ENCODE measurements at places on chromosomes 13 and 19.

- no peak for DNase-seq
Observed at GRCh38 chr13:52651897-52652195, 790 bp upstream of the SUGT1 start.

DNA sequence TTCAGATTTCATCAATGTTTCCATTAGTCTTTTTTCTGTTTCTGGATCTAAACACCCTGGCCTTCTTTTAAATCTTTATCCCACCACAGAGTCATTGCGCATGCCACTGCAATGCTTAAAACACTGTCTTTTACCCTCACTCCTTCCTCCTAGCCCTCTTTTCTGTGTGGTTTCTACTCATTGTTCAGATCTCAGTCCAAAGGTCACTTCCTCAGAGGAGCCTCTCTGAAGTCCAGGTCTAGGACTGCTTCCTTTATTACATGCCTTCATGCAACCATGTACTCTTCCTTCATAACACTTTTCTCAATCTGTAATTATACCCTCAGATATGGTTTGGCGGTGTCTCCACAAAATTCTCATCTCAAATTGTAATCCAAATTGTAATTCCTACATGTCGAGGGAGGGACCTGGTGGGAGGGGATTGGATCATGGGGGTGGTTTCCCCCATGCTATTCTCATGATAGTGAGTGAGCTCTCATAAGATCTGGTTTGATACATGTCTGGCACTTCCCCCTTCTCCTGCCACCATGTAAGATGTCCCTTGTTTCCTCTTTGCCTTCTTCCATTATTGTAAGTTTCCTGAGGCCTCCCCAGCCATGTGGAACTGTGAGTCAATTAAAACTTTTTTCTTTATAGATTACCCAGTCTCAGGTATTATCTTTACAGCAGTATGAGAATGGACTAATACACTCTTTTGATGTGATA lies 808.9 kb downstream of the DIAPH3 start:
- no peak for DNase-seq

DNA sequence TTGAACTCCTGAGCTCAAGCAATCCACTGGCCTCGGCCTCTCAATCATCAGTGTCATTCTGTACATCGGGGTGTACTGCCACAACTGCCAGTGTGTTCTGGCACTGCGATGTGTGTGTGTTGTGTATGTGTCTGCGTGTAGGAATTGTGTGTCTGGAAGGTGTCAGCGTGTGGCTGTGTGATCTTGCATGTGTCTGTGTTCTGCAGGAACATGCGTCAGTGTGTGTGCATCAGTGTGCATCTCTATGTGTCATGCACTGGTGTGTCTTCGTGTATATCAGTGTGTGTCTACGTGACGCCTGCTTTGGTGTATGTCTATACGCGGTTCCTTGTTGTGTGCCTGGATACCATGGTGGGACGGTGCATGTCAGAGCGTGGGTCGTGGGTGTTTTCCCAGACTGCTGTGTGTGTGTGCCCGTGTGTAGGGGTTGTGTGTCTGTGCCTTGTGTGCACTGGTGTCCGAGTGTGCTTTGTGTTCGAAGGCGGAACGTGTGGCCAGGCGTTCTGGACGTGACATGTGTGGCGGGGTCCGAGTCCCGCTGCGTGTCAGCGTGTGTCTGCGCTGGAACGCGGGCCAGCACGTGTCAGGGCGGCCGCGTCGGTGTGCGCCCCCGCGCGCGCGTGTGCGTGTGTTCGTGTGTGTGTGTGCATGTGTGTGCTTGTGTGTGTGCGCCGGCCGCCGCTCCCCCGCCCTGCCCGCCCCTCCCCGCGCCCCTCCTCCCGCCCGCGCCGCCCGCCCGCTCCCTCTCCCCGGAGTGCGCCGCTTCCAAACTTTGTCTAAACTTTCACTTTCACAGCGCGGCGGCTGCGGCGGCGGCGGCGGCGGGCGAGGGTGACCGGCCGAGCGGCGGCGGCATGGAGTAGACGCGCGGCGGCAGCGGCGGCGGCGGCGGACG lies at the start of gene NFIX:
NFIX (plus strand) TSS at position 775 of the 895 bp plus-strand sequence. CDS start 363 bp downstream, outside the sequence.
- DNase-seq: peak; percentile 29

GRCh38 chr19:55283548-55284377 lies at the start of gene BRSK1:
Gene BRSK1 (plus strand): TSS chr19:55283997. CDS start chr19:55284443, 446 bp downstream.
- peak; percentile 85 for DNase-seq

GRCh38 chr19:39607561-39607960 lies 5.2 kb downstream of the LGALS13 start:
- DNase-seq: no peak

GRCh38 chr19:47275791-47276461 lies 1.2 kb downstream of the INAFM1 start:
- peak; percentile 42 for DNase-seq

DNA sequence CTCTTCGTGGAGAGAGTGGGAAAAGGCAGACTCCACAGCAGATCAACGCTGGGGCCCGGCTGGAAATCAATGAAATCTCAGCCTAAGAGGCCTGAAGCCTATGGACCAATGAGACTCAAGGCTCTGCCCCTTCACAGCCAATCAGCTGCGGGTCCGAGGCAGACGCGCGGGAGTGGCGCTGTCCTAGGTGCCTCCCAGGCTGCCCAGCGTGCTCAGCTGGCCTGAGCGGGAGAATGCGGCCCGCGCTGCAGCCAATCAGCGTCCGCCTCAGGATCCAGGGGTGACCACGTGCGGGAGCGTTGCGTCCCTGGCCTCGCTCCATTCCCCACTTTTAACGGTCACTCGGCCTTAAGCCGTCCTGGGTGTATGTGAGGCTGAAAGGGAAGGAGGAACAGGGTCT lies at the start of gene ZBTB32:
ZBTB32 (plus strand) TSS at position 341 of the 400 bp plus-strand sequence. CDS start 10,069 bp downstream, outside the sequence.
- DNase-seq: peak; percentile 45

DNA sequence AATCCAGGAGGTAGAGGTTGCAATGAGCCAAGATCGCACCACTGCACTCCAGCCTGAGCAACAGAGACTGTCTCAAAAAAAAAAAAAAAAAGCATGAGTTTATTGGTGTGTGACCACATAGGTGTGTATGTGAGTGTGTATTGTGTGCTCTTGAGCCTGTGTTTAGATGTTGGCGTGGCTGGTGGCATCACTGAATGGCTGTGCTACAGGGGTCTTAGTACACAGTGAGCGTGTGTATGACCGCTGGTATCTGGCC lies 2.5 kb downstream of the SLC1A5 start:
- DNase-seq: no peak

GRCh38 chr19:51083783-51084182 lies 1.1 kb upstream of the KLK14 start:
- no peak for DNase-seq

- DNase-seq: peak; percentile 88
Observed at GRCh38 chr19:11137542-11138384, 17.8 kb downstream of the SPC24 start.

- no peak for DNase-seq
Observed at GRCh38 chr13:51800486-51800885, 3.5 kb downstream of the DHRS12 start.

- no peak for DNase-seq
Observed at GRCh38 chr13:74868049-74868448, 613.9 kb downstream of the TBC1D4 start.

- no peak for DNase-seq
Observed at GRCh38 chr19:43776286-43776685, 4.5 kb downstream of the KCNN4 start.

GRCh38 chr13:29452773-29453616 lies 142.5 kb downstream of the SLC7A1 start:
- no peak for DNase-seq

DNA sequence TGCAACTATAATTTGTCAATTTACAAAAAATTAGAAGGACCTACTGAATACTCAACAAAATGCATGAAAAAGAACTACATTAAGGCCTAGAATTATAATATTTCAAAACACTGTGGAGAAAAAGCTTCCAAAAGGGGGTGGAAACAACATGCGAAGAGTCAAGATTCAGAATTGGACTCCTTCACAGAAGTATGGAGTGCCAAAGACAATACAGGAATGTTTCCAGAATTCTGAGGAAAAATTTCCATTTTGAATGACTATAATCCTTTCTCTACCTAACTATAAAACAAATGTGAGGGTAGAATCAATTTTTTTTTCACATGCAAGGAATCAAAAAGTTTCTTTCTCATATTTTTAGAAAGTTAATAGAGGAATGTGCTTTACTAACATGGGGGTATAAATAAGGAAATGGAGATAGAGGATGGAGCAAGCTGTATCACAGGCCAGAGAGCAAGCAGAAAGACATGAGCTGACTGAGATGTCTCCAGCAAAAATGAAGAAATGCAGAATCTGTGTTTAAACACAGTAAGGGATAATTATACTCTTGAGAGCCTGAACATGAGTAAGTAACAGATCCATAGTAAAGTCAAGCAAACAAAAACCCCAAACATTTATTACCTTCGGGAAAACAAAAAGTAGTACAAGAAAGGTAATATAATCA lies 39.5 kb upstream of the SMAD9 start:
- DNase-seq: no peak

DNA sequence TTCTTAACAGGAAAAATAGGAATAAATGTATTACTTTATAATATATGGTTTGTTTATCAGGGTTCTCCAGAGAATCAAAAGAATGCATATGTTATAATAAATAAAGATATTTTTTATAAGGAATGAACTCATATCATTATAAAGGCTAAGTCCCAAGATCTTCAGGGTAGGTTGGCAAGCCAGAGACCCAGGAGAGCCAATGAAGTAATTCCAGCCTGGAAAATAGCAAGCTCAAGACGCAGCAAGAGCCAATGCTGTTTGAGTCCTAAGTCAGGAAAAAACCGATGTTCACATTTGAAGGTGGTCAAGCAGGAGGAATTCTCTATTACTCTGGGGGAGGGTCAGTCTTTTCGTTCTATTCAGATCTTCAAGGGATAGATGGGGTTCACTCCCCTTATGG lies 490.0 kb downstream of the PCDH20 start:
- no peak for DNase-seq

- DNase-seq: no peak
Observed at GRCh38 chr13:76759877-76760276, 126.3 kb downstream of the KCTD12 start.

DNA sequence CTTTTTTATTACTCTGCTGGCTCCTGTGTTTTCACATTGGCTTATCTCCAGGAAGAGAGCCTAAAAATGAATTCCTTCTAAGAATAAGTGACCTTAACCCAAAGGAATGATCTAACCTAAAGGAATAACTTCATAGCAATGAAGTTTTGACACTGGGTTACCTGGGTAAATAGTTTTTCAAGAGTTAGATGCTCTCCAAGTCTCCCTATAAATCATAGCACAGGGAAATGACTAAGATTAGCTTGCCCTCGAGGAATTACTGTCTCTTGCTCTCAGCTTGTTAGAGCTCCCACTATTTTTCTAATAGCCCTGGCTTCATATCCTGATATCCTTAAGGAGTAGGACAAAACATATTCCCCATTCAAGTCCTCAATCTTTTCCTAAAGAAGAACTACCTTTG lies 66.3 kb downstream of the SPRY2 start:
- DNase-seq: no peak

GRCh38 chr13:76764429-76764828 lies 121.8 kb downstream of the KCTD12 start:
- no peak for DNase-seq

GRCh38 chr13:75038393-75039113 lies 443.4 kb downstream of the TBC1D4 start:
- DNase-seq: no peak

- DNase-seq: no peak
Observed at GRCh38 chr13:44906230-44906629, 83.0 kb downstream of the NUFIP1 start.

GRCh38 chr19:40433391-40434216 lies 7.8 kb upstream of the SERTAD1 start:
- DNase-seq: peak; percentile 74

GRCh38 chr13:46593398-46593797 lies 40.4 kb downstream of the LRCH1 start:
- no peak for DNase-seq

- peak; percentile 21 for DNase-seq
Observed at GRCh38 chr19:12090807-12091206, 26.3 kb downstream of the ZNF844 start.

- DNase-seq: no peak
Observed at GRCh38 chr19:56712611-56713276, 41.2 kb upstream of the ZNF835 start.

- no peak for DNase-seq
Observed at GRCh38 chr13:51479199-51479523, 26.3 kb upstream of the INTS6 start.

DNA sequence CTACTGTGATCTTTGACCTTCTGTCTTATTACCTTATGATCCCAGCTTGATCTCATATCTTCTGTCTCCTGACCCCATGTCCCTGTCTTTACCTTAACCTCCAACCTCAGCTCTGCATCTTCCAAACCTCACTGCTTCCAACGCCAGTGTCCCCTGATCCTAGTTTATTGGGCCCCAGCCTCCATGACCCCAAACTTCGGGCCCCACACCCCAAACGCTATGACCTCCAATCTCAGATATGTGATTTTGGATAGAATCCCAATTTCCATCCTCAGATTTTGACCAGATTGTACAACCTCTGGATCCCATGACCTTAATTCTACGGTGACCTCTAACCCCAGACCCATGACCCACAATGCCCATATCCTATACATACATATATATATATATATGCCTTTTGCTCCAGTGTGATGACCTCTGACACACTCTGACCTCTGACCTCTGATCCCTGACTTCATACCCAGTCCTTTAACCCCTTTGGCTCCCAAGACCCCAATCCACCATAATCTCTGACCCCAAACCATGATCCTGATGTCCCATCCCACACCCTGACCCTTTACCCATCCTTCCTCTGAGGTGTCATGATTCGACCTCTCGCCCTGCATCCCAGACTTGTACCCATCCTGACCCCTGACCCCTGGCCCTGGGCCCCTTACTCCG lies 3.5 kb downstream of the KLK12 start:
- DNase-seq: no peak

- DNase-seq: no peak
Observed at GRCh38 chr13:64239372-64239771, 2823.7 kb upstream of the PCDH20 start.

GRCh38 chr19:38993271-38993670 lies 17.7 kb upstream of the FBXO17 start:
- DNase-seq: no peak

DNA sequence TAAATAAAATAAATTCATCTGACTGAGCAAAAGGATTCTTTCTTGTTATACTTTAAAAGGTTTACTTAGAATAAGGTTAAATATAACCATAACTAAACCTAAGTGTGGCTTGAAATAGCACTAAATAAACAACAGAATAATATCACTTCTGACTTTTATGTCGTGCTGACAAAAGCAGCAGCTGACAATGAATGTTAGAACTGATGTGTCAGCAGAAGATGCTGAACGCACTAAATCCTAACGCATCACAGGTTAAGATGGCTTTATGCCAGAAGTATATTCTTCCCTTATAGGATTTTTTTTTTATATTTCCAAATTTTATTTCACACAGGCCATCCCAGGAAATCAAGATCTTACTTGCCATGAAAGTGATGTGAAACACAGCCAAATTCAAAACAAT lies 558.3 kb upstream of the NBEA start:
- no peak for DNase-seq

Data from G401 (cell line).